MG63 (cell line): ENCODE measurements at places on chromosomes 3 and 15. TPM values are rescaled to one million over a fixed set of nuclear protein-coding genes. Genes with fewer than 3 reads are reported as not detected.

ABHD5 gene
- total RNA-seq = 15.3 and 20.9 TPM in 2 replicates

LRRC31 gene
- not detected in 2 replicates for total RNA-seq

PYGO1 gene
- total RNA-seq = 4.9 and 7.1 TPM in 2 replicates

SUSD5 gene
- 4.2 and 5.4 TPM in 2 replicates for total RNA-seq
